ENCODE measurements at places on chromosomes 3 and 15.

GRCh38 chr15:70257573-70258248, 160.0 kb upstream of the TLE3 start:
- DNase-seq, result no peak

GRCh38 chr15:31104003-31104402, 2.5 kb upstream of the TRPM1 start:
- DNase-seq, result no peak

GRCh38 chr15:98853161-98853560, 154.4 kb downstream of the PGPEP1L start:
- DNase-seq, result peak; percentile 35

- DNase-seq, result no peak
Observed at GRCh38 chr3:71580636-71581456, 2.7 kb downstream of the FOXP1 start.

DNA sequence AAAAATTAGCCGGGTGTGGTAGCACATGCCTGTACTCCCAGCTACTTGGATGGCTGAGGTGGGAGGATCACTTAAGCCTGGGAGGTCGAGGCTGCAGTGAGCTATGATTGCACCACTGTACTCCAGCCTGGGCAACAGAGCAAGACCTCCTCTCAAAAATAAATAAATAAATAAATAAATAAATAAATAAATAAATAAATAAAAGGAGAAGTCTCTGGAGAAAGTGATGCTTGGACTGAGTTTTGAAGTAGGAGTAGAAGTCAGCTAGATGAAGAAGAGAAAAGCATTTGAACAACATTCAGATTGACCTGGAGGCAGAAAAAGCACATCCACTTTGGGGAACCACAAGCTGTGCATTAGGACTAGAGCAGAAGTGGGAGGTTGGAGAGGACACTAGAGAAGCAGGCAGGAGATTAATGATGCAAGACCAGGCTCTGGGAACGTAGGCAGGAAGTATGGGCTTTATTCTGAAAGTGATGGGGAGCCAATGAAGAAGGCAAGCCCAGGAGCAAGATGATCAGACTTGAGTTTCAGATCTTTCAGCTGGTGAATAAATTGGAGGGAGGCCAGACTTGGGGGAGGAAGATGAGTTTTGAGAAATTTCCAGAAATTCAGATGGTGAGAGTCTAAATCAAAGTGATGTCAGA, 48.7 kb downstream of the KLHL6 start:
- no peak for DNase-seq

DNA sequence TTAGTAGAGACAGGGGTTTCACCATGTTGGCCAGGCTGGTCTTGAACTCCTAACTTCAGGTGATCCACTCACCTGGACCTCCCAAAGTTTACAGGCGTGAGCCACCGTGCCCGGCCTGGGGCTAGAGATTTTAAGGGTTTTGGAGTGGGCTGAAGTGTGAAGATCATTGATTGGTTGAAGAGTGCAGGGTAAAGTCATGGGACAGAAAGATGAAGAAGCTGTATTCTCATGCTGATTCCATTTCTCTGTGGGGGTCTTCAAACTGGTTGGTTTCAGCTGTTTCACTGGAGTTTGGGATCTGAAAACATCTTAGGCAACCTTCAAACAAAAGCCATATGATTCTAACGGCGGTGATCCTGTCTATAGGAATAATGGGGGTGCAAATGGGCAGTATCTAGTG, 52.1 kb downstream of the GATM start:
- DNase-seq, result no peak

Data from stimulated activated CD8-positive, alpha-beta memory T cell treated with anti-CD3 and anti-CD28 coated beads, Interleukin-4, amount 100 ng/mL, for 1 hour (primary cell).